ENCODE measurements at places on chromosomes 7 and 10.
A peak's percentile ranks its signal among the peaks of the same experiment; 100 is the strongest.

DNA sequence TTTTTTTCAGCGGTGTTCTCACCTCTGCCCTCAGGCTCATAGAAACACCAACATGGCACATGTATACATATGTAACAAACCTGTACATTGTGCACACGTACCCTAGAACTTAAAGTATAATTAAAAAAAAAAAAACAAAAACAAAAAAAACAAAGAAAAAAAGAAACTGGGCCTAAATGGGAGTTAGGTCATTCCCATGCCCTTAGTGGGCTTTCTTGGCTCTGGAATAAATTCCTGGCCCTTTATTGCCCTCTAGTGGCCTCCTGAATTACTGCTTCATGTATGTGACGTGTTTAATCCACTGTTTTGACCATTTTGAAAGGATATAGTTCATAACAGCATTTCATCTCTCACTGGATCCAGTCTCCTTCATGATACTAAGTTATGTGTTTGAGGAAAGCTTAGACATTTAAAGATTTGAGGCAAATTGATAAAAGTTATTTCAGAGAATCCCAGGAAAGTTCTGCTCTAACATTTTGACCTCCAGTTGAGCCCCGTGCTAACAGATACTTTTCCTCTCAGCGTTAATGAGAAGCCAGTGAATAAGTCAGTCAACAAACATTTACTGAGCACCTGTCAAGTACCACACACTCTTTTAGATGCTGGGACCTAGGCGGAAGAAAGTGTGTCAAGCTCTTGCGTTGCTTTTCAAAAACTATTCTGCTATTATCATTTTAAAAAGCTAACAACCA lies 54.7 kb upstream of the SYPL1 start:
- no peak for DNase-seq

DNA sequence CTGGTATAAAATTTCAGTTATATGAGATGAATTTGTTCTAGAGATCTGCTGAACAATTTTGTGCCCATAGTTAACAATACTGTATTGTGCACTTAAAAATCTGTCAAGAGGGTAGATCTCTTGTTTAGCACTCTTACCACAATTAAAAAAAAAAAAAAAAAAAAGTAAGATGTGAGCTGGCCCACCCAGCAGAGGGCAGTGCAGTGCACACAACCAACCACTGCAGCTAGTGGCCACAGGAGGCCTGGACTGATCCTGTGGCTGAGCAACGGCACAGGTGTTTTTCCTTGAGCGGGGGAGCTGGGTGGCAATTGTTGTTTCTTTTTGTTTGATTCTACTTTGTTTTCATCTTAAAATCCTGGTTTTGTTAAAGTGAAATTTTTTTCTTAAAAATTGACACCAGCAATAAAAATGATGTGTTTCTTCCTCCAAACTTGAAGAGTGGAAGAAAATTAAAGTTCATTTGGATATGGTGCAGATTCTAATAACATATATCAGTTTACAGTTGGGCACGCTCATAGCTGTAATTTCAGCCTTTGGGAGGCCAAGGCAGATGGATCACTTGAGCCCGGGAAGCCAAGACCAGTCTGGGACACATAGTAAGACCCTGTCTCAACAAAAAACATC lies 171.1 kb upstream of the TBX20 start:
- DNase-seq: peak; percentile 71

GRCh38 chr7:13989126-13989948 lies at the start of gene ETV1:
TSS of gene ETV1 (minus strand) at chr7:13989666. CDS start at chr7:13989052, 614 bp downstream.
- DNase-seq: peak; percentile 93

DNA sequence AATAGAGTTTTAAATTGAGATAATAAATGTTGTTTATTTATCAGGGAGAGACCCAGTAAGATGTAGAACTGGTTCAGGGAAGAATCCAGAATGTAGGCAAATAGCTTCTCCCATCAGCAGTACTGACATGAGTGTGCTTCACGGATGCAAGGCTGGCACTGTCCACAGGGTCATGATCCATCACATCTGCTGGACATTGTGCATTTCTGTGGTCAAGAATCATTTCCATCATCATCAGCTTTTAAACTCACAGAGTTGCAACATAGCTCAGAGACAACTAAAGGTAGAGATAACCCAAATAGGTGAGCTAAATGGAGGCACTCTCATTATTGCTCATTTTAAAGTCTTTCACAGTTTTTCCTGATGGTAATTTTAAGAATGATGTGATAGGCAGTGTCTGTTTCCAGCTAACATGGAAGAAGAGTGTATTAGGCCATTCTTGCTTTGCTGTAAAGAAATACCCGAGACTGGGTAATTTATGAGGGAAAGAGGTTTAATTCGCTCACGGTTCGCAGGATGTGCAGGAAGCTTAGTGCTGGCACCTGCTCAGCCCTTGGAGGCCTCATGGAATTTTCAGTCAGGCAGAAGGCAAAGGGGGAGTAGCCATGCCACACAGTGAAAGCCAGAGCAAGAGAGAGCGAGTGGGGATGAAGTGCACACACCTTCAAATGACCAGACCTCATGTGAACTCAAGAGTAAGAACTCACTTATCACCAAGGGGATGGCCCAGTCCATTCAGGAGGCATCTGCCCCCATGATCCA lies 80.8 kb downstream of the INPP5A start:
- no peak for DNase-seq

DNA sequence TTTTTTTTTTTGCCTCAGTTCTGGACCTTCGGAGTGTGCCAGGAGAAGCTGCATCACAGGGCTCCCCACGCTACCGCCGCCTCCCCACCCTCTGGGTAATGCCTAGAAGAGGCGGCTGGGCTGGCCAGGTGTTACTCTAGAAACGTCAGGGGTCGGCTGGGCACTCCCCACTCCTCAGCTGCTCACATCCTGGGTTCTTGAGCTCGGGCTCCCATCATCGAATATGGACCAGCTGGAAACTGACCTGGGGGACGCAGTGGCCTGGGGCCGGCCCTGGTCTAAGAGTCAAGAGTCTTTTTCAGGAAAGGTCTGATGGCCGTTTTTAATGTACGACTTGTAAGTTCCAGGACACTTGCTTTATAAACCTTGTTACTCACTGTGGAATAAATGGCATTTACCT lies 326.5 kb downstream of the WDR37 start:
- peak; percentile 31 for DNase-seq

All from islet precursor cell (in vitro differentiated cells).